GM12878 (cell line): ENCODE measurements at places on chromosomes 16 and 17. TPM values are rescaled to one million over a fixed set of nuclear protein-coding genes. Genes with fewer than 3 reads are reported as not detected.

CENPT gene
- 41.6 and 45.7 TPM in 2 replicates for polyA plus RNA-seq

ESRP2 gene
- 0.36 and 0.64 TPM in 2 replicates for polyA plus RNA-seq

RUSF1 gene
- polyA plus RNA-seq: 29.1 and 30.7 TPM in 2 replicates

DGKE gene
- 12.6 and 14.7 TPM in 2 replicates for polyA plus RNA-seq

CRHR1 gene
- not detected in 2 replicates for polyA plus RNA-seq

GRCh38 chr16:19377864-19378263 lies 39.8 kb upstream of the TMC5 start:
- no peak for DNase-seq

- DNase-seq: no peak
These were observed 11.2 kb upstream of the RANGRF start for GRCh38 chr17:8277317-8277716.

- DNase-seq: no peak
These were observed 34.9 kb downstream of the CMC2 start for GRCh38 chr16:80971819-80972218.

DNA sequence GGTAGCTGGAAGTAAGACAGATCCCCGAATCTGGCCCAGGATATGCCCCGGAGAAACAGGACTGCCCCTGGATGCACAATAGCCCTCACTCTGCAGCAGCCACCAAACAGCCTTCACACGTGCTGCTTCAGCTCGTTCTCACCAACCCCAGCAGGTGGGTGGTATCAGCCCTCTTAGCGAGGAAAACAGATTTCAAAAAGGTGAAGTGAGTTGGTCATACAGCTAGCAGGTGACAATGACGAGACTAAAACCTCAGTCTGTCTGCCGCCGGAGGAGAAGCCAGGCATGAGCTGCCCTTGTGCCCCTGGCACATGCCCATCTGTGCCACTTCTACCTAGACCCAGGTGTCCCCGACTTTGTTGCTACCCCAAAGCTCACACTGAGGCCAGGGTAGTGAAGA lies 92.4 kb downstream of the YPEL2 start:
- DNase-seq: no peak

- no peak for DNase-seq
These were observed 223.0 kb downstream of the TANC2 start for GRCh38 chr17:63189082-63189481.

- no peak for DNase-seq
These were observed 49.8 kb upstream of the CBX4 start for GRCh38 chr17:79888811-79889634.

DNA sequence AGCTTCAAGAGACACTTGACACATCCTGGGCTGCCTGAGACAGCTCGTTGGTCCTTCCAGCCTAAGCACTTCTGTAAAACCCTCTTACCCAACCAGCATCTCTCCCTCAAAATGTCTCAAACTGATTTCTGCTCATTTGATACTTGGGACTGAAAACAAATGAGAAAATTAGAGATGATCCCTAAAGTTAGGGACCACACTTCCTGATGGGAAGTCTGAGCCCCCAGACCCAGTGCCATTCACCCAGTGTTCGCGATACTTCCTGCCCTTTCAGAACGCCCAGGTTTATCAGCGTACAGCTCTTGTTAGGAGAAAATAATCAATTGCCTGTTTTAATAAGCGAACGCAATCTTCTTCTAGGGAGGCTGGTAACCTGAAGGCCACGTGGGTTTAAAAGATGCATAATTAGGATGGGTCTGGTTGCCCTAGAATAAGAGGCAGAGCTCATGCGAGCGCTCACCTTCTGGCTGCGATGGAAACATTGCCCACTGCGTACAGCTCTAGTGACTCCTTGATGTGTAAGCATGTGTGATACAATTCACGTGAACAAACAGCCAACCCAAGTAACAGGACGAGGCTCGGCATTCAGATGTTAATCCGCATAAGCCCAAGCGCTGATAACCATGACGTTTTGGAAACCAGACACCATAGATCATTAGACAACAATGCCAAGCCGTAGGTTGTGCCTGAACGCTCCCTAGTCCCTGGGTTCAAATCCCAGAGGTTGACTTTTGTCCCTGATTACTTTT lies 213.1 kb downstream of the FOXL1 start:
- DNase-seq: no peak
